ENCODE measurements at places on chromosomes 11 and 22.
A peak's percentile ranks its signal among the peaks of the same experiment; 100 is the strongest.

DNA sequence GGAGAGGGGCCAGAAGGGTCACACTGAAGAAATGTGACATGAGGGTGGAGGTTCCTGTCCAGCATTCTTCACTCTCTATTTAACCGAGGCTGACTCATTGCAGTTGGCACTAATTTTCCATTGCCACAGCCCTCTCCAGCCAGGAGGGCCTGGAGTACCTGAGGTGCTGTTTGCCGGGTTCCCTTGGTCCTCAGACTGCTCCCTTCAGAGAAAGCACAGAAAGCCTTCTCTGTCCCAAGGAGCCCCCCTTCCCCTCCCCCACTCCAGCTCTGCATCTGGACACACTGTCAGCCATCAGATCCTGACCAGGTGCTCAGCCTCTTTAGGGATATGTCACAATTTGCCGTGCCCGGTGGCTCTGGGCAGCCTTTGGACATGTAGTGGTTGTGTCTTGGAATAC lies 3.2 kb upstream of the C11orf91 start:
- no peak for DNase-seq

DNA sequence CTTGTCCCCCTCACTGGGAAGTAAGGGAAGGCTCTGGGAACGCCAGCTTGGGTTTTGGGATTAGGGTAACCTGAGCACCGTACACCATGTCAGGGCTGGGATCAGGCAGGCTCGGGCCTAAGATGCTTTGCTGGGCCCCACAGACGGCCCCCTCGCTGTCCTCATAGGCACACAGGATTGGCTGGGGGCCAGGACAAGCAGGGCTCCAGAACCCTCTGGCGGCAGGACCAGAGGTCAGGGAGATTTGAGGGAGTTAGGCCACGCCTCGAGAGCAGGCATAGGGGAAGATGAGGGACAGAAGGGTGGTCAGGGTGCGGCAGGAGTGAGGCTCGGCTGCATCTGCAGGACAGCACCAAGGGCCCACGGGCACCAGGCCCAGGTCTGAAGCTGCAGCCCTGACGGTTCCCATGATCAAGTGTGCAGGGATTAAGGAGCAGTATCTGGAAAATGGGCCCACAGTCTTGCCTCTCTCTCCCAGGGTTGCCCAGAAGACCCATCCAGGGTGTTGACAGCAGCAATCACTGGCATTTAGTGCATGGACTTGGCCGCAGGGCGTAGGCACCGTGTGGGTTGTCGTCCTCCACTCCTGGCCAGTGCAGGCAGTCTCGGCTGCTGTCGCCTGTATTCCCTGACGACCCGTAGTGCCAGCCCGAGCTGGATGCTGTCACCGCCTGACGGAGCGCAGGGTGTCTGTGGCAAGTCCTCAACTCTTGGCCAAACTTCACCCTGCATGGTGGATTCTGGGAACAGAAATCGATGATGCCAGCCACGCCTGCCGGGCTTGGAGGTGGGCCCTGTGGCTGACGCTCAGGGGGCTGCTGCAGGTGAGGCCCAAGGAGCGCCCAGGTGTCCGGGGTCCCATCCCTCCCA lies 15.7 kb upstream of the GNB1L start:
- no peak for DNase-seq

DNA sequence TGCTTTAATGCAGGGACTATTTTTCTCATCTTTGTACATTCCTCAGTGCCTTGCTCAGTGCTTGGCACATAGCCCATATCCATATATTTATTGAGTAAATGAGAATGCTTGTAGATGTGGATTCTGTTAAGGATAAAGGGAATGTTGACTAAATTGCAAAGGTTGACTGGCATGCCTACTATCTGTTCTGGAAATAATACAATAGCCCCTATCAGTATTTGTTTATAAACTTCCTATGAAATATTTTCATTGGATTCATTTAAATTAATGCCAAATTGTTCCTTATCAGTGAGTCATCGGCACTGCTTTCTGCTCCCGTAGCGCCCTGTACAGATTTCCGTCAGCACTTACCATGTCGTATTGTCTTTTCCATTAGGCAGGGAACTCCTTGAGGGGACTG lies 8.0 kb downstream of the RNF121 start:
- no peak for DNase-seq

- no peak for DNase-seq
These were observed 38.5 kb upstream of the PRODH start for GRCh38 chr22:18974477-18975180.

DNA sequence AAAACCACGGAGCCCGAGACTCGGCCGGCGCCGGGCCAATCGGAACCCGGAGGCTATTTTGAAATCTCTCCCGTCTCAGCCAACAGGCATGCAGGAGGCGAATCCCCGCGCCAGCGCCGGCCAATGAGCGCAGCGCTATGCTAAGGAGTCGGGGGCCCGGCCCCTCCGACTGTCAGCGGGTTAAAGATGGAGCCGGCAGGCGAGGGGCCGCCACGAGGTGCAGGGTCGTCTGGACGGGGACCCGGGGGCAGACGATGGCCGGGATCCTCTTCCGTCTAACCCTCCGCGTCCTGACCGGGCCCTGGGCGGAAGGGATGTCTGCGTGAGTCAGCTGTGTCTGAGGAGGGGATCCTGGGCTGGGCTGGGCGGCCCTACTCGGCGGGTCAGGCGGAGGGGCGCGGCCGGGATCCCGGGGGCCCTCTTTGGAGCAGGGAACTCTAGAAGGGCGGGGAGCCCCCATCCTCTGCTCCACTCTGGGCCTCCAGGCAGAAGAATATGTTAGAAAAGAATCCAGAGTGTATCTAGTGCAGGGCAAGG lies 10.0 kb downstream of the SDF2L1 start:
- DNase-seq = peak; percentile 95

DNA sequence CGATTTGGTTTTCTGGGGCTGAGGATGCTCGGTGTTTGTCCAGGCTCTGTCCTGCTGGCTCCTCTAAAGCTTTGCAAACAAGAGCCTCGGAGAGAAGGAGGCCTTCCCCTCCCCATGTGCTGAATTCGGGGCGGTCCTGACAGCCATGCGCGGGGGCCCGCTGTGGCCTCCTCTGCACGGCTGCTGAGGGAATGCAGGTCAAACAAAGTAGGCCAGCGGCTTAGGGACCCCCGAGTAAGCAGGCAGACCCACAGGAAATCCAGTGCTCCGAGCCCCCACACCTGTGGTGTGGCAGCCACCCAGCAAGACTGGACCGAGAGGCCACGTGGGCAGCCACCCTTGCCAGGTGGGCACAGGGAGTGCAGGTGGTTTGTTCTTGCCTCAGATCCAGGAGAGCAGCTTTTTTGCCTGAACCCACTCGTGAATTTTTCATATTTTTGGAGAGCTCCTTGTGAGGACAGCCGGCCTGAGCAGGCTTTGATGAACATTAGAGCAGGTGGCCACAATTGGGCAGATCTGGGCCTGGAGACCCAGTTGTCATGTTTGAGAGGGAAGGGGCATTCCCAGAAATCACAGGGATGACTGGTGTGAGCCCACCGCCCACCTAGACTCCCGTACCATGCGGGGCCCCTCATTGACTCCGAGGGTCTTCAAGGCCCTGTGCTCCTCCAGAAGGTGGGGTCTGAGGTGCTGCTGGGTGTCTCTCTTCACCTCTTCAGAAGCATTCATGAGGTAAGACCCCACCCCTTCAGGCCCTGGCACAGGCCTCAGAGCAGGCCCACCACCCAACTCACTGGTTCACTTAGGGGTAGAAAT lies 43.0 kb upstream of the KCNQ1OT1 start:
- no peak for DNase-seq

GRCh38 chr11:72720784-72721183 lies 31.4 kb downstream of the ARAP1 start:
- DNase-seq = no peak

GRCh38 chr11:119446434-119446833 lies 23.5 kb upstream of the THY1 start:
- DNase-seq = no peak

- no peak for DNase-seq
These were observed 147.5 kb downstream of the TMEM135 start for GRCh38 chr11:87185228-87185627.

DNA sequence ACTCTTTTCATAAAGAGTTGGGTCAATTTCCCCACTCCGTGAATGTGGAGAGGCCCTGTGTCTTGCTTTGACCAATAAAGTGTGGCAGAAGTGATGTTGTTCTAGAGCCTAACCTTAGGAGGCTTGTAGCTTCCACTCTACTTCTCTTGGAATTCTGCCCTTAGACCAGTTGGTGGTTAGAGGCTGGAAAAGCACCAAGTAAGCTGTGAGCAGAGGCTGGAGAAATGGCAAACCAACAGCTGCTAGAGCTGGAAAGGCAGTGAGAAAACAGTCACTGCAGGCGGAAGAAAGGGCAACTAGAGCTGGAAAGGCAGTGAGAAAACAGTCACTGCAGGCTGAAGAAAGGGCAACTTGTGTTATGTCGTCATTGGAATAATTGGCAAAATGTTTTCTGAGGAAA lies 29.8 kb upstream of the MSANTD2 start:
- DNase-seq = no peak

DNA sequence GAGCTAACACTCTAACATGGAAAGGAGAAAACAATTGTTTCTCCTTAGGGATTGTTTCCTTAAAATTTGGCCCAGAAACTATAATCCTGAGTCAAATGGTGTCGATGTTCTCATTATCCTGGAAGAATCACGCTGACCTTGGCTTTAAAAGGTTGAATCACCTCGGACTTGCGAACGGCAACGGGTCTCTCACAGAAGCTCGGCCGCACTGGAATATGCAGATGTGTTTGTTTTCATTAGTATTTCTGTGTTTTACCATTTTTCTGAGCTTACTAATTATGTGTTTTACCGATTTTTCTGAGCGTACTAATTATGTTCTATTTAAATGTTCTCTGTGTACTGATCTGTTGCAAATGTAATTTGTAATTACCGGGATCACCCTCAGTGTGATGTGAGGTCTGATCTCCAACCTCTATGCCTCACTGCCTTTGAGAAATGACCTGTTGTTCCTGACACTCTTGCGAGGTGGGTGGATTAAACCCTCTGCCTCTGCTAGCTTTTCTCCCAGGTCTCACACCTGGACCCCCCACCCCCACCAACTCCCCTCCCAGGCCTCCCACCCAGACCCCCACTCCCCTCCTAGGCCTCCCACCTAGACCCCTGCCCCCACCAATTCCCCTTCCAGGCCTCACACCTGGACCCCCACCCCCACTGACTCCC lies 38.3 kb upstream of the BRSK2 start:
- peak; percentile 12 for DNase-seq

GRCh38 chr11:12512826-12513395 lies 135.5 kb downstream of the PARVA start:
- DNase-seq = no peak

- no peak for DNase-seq
These were observed 89.7 kb upstream of the SHISAL1 start for GRCh38 chr22:44402196-44403111.

DNA sequence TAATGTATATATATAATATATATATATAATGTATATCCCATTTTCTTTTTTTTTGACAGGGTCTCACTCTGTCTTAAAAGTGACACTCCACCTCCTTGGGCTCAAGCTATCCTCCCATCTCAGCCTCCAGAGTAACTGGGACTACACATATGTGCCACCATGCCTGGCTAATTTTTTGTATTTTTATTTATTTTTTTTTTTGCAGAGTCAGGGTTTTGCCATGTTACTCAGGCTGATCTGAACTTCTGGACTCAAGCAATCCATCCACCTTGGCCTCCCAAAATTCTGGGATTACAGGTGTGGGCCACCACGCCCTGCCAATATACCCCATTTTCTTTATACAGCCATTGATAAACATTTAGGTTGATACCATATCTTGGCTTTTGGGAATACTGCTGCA lies 33.9 kb upstream of the SLC22A24 start:
- no peak for DNase-seq

GRCh38 chr11:46222490-46223251 lies 54.8 kb upstream of the CREB3L1 start:
- DNase-seq = no peak

DNA sequence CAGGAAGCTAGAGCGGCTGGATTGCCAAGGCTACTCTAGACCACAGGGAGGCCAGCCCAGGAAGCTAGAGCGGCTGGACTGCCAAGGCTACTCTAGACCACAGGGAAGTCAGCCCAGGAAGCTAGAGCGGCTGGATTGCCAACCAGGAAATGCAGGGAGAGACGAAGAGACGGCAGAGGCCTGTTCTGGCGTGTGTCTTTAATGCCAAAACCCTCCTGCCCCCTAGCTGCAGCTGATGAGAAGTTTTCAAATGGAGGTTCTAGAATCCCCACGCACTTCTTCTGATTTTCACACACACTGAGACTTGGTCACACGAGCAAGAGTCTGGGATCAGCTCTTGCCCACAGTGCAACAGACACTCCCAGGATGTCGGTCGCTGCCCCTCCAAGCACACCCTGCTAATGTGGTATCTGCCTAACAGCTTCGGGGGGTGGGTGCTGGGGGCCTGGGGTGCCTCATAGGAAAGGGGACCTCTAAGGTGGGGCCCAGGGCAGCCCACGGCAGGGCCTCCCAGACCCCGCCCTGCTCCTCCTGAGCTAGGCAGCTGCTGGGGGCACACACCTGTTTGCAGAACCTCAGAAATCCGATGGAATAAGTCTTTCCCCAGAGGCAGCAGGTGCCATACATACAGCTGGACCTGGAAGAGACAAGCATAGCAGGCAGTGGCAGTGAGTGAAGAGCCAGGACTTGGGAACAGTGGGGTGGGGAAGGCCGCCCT lies 28.5 kb downstream of the MAFF start:
- peak; percentile 79 for DNase-seq

- DNase-seq = no peak
These were observed 4.1 kb downstream of the ADORA2A start for GRCh38 chr22:24431309-24432034.

DNA sequence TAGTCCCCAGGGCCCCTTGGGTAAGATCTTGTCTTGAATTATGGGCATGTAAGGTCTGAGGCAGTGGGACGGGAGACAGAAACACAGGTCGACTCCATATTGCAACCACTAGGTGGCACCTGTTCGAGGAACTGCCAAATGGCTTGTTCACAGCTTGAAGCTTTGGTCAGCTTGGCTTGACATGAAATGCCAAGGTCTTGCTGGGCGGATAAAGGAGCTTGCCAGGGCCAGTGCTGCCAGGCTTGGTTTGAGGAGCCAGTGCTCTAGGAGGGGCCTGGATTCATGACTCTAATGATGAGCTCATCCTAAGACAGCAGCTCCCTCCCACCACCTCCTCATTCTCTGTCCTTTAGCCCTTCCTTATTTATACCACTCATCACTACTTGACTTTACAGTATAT lies 11.9 kb upstream of the NRIP3 start:
- DNase-seq = peak; percentile 81

DNA sequence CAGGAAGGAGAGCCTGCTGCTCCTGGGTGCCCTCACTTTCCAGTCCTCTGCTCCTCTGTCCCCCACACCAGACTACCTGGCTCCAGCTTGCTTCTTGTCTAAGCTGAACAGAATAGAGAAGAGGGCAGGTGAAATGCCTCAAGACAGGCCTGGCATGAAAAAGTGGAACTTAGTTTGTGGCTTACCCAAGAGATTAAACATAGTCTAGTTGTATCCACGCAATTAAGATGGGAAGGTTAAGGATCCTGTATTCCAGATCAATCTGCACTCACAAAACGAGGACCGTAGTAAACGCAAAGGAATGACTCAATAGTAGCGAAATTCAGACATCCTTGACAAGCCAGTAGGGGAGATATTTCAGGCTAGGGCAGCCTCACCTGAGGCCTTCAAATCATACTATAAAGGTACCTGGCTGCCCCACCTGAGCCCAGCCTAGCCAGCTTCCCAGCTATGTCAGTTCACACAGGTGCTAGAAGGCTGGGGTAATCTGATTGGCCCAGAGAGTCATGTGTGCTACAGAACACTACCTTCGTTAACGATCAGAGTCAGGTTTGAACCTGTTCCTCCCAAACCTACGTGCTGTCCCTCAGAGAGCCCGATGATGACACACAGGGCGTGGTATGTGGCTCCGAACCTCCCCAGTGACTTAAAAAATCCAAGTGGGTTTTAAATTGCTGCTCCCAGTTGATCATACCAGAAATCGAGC lies 46.5 kb downstream of the AHNAK start:
- DNase-seq = peak; percentile 13

GRCh38 chr11:14413307-14414069 lies 54.5 kb upstream of the RRAS2 start:
- DNase-seq = no peak
